ENCODE measurements at places on chromosomes 13 and 19.

GRCh38 chr19:7658219-7658686 lies 10.6 kb upstream of the RETN start:
- no peak for DNase-seq

- peak; percentile 95 for DNase-seq
These were observed 1.1 kb downstream of the ISYNA1 start for GRCh38 chr19:18436671-18437490.

- peak; percentile 99 for DNase-seq
These were observed 19.3 kb downstream of the GNA15 start for GRCh38 chr19:3154957-3155736.

GRCh38 chr13:101661839-101662238 lies 209.4 kb downstream of the ITGBL1 start:
- no peak for DNase-seq

- DNase-seq = no peak
These were observed 2.8 kb downstream of the IGFLR1 start for GRCh38 chr19:35739275-35740107.

DNA sequence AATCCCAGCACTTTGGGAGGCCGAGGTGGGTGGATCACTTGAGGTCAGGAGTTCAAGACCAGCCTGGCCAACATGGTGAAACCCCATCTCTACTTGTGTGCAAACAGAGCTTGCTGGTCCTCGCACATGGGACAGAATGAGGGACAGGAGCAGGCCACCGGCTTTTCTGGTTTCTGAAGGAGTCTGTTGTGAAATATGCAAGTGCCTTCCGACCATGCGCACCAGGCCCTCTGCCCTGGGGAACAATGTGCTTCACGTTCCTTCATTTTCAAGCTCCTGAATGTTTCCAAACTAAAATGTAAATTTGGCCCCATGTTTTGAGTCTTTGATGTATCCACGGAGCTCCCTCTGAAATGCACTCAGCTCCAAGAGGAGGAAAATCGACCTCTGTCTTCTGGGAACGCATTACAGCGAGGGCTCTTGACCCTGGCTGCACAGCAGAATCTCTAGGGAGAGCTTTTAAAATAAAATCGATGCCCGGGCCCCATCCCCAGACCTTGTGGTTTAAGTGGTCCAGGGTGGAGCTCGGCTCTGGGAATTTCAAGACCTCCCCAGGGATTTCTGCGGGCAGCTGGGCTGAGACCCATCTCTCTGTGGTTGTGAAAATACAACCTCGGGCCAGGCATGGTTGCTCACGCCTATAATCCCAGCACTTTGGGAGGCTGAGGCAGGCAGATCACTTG lies 9.3 kb upstream of the ACP4 start:
- no peak for DNase-seq
